ENCODE measurements at places on chromosomes 11 and 22.

DNA sequence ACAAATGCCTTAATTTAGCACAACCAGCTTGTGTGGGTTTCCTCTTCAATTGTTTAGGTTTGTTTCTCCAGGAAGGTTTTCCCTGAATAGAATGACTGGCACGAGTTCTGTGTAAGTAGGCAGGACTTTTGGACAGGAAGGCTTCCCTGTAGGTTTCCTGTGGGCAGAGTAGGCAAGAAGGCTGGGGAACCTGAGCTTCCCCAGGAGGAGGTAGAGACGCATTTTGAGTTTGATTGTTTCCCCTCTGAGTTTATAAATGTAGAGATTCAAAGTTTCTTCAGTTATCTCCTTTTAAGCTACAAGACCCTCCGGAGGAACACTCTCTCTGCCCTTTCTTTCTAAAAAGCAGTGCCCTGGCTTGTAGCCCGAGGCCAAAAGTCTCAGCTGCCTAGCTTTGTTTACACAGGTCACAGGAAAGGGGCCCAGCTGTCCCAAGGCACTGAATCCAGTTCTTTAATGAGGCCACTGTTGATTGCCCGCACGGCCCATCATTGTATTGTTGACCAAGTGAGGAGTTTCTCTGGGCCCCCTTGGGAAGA, 66.6 kb upstream of the RDX start:
- H3K4me3 ChIP-seq = no peak overlapping the region
- peak overlapping the region; percentile 49 for H3K27ac ChIP-seq
- peak; percentile 54 for DNase-seq
- no peaks in the 10 kb centered on the region for H3K27me3 ChIP-seq
- peaks cover 4% of the 10 kb centered on the region for H3K4me1 ChIP-seq

DNA sequence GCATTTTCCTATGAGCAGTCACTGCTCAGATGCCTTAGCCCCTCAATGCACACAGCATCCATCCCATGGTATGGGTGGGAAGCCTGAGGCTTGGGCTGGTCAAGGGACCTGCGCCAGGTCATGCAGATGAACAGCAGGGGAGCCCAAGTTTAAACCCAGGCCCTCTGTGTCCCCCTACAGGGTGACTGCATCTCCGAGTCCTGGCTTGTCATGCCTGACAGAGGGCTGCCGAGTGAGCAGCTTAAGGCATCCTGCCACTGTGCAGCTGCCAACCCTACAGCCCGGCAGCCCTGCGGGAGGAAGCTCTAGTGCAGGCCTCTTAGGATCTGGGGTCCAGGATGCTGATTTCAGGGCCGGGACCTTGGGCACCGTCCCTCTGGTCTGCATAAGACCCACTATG, 10.0 kb downstream of the IL2RB start:
- no peak for DNase-seq
- H3K27ac ChIP-seq = no peak overlapping the region
- H3K4me1 ChIP-seq = no peaks in the 10 kb centered on the region
- no peaks in the 10 kb centered on the region for H3K27me3 ChIP-seq
- H3K36me3 ChIP-seq = no peaks in the 10 kb centered on the region

- H3K4me3 ChIP-seq = no peak overlapping the region
- no peaks in the 10 kb centered on the region for H3K27me3 ChIP-seq
- no peaks in the 10 kb centered on the region for H3K36me3 ChIP-seq
- no peak for DNase-seq
Measured at GRCh38 chr11:37407461-37407860, 809.4 kb upstream of the RAG2 start.

DNA sequence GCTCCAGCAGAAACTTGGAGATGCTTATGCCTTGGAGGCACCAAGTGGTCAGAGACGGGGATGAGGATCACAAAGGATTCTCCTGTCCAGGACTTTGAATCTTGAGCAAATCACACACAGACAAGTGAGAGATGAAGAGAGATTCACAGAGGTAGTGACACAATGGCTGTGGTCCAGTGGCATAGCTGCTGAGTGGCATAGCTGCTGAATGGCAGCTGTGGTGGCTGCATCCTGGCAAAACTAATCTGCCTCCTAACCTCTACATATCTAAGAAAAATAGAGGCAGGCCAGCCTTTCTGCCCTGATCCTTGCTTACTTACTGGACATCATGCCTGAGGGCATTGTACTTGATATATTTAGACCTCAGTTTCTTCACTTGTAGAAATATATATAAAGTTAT, 102.6 kb downstream of the CD44 start:
- H3K27ac ChIP-seq = no peak overlapping the region
- no peaks in the 10 kb centered on the region for H3K27me3 ChIP-seq
- no peaks in the 10 kb centered on the region for H3K36me3 ChIP-seq

DNA sequence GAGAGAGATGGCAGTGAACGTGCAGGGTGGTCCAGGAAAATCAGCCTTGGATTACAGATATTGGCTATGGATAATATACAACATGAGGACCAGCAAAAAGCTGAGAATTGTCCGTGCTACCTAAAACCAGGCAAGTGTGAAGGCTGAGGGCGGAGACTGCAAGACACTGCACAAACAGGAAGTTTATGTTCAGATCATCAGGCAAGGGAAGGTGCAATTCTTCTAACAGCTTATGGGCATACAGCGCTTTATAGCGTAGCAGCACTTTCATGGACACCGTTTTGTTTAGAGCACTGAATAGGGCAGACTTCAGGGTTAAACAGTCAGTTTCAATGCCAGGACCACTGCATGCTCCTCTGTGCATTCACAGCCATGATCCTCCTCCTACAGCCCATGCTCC, 93.1 kb upstream of the TMEM45B start:
- H3K36me3 ChIP-seq = no peaks in the 10 kb centered on the region
- no peaks in the 10 kb centered on the region for H3K27me3 ChIP-seq
- H3K4me3 ChIP-seq = no peak overlapping the region
- no peaks in the 10 kb centered on the region for H3K4me1 ChIP-seq
- no peak overlapping the region for H3K27ac ChIP-seq

DNA sequence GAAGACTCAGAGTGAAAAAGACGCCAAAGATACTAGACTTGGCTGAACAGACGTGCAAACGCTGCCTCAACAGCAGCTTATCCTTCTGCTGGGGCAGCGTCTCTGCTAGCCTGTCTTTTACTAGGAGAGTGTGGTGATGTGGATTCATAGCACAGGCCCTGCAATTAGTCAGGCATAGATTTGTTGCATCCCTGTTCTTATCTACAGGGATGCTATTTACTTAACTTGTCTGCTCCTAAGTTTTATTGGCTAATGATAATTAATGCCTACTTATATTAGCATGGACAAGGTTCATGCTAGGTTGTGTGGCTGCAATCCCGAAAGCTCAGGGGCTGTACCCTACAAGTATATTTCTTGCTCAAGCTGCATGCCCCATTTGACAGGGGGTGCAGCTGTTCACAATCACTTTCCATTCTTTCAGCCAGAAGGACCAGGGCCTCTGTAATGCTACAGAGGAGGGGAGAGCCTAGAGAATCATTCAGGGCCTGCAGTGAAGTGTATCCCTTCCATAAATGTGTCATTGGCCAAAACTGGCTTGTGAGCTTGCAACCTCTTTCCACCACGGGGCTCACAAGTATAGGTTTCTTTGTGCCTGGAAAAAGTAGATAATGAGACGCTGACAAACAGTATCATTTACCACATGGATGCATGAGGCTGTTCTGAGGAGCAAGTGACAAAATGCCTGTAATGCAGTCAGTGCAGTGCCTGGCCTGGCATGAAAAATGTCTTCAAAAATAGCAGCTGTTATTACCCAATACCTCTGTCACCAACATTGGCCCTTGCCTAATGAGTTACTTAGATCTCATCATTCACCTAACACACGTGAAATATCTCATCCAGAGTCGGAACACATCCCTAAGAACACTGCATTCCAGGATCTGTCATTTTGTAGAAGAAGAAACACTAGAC, 685.8 kb upstream of the API5 start:
- H3K27ac ChIP-seq = no peak overlapping the region
- H3K36me3 ChIP-seq = no peaks in the 10 kb centered on the region
- no peak overlapping the region for H3K4me3 ChIP-seq
- no peak for DNase-seq
- no peaks in the 10 kb centered on the region for H3K27me3 ChIP-seq
